ENCODE measurements at places on chromosomes 2 and 18.
A peak's percentile ranks its signal among the peaks of the same experiment; 100 is the strongest.

GRCh38 chr2:109645412-109646184 is 31.4 kb downstream of the SOWAHC start:
- DNase-seq: no peak

- no peak for DNase-seq
Observed at GRCh38 chr2:215729985-215730620, 283.2 kb downstream of the MREG start.

GRCh38 chr2:176398243-176399073 is 129.2 kb downstream of the MTX2 start:
- no peak for DNase-seq

DNA sequence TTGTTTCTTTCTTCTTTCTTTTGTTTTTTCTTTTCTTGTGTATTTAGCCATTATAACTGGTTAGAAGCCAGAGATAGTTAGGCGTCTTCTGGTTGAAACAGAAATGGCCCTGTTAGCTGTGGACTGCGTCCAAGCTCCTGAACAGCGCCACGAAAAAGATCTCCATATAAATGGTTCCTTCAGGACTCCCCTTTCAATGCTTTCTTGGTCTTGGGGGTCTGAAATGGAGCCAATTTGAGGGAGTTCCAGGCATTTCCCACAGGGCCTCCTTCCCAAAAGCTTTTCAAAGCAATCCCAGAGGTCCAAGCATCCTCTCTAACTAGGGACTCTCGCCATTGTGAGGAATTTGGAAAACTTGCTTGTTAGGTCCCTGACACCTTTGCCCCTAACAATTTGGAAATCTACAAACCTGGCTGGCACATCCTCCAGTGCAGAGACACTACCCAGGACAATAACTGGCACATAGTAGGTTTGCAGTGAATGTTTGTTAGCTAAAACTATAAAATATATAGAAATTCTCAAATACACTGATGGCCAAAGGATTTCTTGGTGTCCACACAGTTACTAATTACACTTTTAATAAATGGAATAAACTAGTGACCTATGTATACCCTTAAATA is 80.1 kb downstream of the MYCN start:
- no peak for DNase-seq

DNA sequence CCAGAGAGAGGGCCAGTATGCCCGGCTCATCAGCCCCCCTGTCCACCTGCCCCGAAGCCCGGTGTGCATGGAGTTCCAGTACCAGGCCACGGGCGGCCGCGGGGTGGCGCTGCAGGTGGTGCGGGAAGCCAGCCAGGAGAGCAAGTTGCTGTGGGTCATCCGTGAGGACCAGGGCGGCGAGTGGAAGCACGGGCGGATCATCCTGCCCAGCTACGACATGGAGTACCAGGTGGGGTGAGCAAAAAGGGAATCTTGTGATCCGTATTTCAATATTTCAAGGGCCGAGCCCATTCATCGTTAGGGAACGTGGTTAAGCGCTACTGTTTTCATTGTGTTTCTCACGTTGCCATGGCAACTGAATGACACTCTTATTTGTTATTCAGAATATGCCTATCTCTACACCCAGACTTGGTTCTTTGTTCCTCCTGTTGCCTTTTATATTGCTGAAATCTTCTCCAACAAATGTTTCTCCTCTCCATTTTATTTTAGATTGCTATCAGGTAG is 81.5 kb downstream of the NRP2 start:
- no peak for DNase-seq

GRCh38 chr2:57296795-57297517 is 749.6 kb upstream of the VRK2 start:
- no peak for DNase-seq

DNA sequence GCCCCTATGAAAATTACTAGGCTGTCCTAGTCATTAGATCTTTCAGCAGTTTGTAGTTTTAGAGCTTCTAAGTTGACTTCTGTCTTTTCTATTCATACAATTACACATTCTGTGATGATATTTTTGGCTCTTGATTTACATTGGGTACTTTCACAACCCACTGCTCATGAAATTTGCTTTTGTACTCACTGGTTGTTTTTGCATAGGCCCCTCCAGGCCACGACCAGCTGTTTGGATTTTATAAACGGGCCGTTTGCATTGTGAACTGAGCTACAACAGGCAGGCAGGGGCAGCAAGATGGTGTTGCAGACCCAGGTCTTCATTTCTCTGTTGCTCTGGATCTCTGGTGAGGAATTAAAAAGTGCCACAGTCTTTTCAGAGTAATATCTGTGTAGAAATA is 193.8 kb downstream of the RPIA start:
- DNase-seq: no peak

DNA sequence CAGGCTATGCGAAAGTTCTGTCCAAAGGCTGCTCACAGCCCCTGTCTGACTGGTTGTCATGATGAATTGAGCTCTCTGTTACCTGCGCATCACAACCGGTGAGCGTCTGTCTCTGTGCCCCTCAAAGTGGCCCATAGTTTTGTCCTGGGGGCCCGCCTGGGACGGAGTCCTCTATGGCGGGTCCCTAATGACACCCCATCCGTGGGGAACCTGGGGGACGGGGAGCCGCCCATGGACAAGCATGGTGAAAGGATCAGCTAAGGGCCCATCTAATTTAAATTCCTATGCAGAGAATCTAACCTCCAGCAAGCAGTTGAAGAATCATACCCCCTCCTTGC is 473 bp downstream of the ELMOD3 start:
- no peak for DNase-seq

GRCh38 chr2:174383796-174384195 is 11.7 kb upstream of the SCRN3 start:
- DNase-seq: no peak

DNA sequence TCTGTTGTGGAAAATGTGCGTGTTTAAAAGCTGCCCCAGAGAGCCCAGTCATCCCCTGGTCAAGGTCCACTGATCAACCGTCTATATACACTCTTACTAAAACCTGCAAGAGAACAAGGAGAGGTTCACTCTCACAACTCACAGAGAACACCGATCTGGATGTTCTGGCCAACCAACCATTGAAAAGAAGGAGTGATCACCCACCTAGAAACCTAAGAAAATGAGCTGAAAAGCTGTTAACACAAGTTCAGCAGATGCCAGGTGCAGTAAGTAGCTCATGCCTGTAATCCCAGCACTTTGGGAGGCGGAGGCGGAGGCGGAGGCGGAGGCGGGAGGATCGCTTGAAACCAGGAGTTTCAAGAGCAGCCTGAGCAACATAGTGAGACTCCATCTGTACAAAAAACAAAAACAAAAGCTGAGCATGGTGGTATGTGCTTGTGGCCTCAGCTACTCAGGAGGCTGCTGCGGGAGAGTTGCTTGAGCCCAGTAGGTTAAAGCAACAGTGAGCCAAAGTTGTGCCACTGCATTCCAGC is 14.5 kb downstream of the ATG16L1 start:
- no peak for DNase-seq

GRCh38 chr2:191410646-191411436 is 165.6 kb downstream of the MYO1B start:
- no peak for DNase-seq

- no peak for DNase-seq
Observed at GRCh38 chr18:32714571-32715148, 58.2 kb downstream of the KLHL14 start.

DNA sequence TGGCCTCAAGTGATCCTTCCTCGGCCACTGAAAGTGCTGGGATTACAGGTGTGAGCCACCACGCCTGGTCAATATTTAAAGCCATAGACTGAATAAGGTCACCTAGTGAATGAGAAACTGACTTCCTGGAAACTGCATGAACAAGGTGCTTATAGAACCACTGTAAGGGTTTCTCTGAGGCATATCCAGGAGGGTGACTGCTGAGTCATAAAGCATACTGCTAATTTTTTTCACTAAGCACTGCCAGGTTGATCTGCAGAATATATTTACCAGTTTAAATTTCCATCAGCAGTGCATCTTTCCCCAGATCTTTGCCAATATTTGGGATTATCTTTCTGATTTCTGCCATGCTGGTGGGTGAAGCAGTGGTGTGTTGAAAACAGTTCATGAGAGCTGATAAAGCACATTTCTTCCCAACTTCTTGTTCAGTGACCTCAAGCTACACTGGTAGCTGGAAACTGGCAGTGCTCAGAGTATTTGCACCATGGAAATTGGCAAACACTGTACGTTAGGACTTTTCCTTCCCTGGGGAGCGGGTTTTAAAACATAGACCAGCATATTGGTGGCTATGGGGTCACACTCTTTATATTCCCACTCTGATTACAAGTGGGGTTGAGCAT is 4.2 kb upstream of the CLIP4 start:
- DNase-seq: no peak

GRCh38 chr2:269356-270030 is 4.7 kb downstream of the ACP1 start:
- DNase-seq: no peak

GRCh38 chr2:2808551-2809058 is 477.5 kb upstream of the MYT1L start:
- no peak for DNase-seq

- DNase-seq: no peak
Observed at GRCh38 chr2:240557808-240558207, at the start of gene ANKMY1. Gene ANKMY1 (minus strand): TSS chr2:240557988. CDS start chr2:240557335, 653 bp downstream.

- peak; percentile 6 for DNase-seq
Observed at GRCh38 chr2:202831242-202832220, 40.0 kb downstream of the ICA1L start.

DNA sequence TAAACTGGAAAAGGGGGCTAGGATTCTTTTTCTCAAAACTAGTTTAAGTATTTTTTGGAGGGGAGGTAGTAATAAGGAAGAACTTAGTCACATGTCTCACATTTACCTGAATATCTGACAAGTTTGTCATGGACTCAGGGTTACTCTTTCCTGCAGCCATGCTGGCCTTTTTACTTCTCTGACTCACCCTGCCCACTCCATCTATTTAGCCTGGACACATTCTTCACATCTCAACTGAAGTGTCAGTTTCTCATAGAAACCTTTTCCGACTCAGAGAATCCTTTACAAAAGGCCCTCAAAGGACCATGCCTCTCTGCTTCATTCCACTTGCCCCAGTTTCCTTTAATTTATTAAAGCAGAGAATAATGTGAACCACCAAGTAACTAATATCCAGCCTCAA is 42.6 kb downstream of the SCN7A start:
- no peak for DNase-seq

GRCh38 chr18:31710826-31711225 is 26.4 kb upstream of the B4GALT6 start:
- DNase-seq: no peak

DNA sequence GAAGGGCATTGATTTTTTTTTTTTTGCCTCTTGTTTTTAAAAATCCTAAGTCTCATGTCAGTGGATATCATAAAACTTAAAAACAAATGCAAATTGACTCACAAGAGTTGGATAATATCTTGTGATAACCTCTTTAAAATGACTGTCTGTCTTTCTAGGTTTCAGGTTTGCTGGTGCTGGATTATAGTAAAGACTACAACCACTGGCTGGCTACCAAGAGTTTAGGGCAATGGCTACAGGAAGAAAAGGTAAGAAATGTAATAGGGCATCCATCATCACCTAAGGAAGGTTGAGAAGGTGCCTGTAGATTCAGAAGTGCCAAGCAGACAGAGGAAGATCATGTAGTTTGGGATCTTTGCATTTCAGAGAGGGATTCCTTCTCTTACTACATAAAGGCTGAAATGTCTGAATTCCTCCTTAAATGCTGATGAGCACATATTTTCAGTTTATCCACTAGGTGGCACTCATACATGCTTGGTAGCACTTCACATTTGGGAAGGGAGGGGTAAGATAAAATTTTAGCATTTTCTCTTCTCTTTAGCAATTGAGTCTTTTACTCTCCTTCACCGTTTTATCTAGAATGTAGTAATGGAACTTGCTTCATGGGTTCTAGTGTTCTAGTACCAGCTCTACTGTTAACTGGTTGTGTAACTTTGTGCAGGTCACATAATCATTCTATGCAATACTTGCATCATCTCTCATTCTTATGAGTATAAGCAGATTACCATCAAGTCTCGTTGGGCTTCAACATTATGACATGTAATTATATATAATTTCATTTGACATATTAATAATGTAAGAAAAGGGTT is 21.1 kb downstream of the CPS1 start:
- DNase-seq: no peak

DNA sequence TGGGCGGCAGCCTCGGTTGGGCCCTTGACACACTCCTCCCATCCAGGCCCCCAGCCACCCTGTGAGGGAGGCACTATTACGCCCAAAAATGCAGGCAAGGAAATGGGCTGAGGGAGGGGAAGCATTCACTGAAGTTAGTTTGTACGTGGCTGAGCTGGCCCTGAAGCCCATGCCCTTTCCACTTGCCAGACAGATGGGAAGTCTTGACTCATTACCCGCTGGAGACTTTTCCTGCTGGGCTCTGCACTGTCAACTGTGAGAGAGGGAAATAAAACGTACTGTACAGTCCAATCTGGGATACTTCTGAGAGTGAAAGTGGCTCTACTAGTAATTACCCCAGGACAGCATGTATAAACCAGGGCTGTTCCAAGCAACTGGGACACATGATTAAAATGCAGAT is 125.9 kb downstream of the MSH2 start:
- no peak for DNase-seq

DNA sequence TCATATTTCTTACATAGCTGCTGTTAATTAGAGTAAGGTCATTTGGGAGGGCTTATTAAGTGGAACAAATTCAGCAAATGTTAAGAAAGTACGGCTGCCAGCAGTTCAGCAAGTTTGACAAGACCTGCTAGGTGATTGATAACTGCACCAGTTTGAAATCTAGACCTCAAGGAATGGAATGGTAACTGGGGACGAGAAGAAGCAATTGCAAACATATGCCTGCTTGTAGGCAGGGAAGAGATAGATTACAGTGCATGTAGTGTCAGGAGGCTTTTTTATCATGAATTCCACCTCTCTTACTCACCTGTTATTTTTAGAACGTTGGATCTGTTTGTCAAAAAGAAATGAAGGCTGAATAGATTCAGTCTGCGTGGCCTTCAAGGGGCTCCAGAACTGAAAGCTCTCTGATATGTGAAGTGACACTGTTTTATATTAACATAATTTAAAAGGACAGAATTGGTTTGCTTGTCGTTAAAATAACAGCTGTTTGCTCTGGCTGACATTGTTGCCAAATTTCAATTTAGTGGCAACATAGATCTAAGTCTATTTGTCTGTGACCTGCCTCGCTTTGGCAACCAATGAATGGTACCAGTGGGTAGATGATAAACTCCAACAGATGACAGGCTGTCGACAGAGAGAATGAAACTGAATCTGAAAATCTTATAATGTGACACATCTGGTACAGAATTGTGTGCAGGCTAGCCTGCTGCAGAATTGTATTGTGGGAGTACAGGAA is 199.3 kb downstream of the ZNF407 start:
- DNase-seq: no peak

GRCh38 chr18:50006470-50007046 is 188.4 kb downstream of the MYO5B start:
- DNase-seq: no peak

DNA sequence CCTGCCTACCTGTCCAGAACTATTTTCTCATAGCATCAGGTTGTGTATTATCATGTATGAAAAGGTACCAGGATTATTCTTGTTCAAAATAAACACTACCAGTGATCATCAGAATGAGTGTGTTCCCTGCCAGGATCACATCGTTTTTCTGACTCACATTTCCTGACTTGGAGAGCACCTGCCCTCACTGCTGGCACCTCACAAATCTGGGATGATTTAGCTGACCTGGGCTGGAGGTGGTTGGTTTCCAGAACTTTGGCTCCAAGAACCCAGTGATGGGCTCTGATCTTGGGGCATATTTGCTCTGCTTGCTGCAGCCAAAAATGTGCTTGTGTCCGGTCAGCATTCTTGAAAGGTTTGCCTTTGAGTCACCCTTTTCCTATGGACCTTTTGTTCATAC is 836.3 kb upstream of the ACVR2A start:
- no peak for DNase-seq

GRCh38 chr2:24903161-24904103 is 16.6 kb downstream of the ADCY3 start:
- no peak for DNase-seq
